Heart right ventricle (tissue), 16 donors: ENCODE measurements at places on chromosomes 6 and 20.
A peak's percentile ranks its signal among the peaks of the same experiment; 100 is the strongest.

DNA sequence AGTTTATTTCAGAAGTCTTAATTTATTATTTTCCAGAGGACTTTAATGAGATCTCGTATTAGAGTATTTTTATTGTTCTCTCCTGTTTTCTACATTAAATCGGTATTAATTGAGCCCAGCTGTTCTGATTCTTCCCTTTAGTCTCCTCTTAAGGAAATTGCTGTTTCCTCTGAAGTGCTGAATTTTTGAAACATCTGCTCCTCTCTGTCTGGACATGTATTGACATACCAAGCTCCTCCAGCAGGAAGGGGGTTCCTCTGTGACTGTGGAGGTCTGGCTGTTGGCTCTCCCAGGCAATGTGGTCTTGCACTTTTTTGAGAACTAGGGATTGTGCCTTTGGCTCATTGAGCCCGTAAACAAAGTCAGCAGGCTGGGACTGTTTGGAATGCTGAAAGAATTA is 74.9 kb downstream of the MAP3K4 start:
- DNase-seq, result no peak

- DNase-seq, result peak; percentile 23
Measured at GRCh38 chr6:75431379-75431778, 62.2 kb downstream of the FILIP1 start.

- DNase-seq, result no peak
Measured at GRCh38 chr6:169801396-169802160, 50.2 kb downstream of the ERMARD start.

GRCh38 chr6:154766288-154766687 is 33.1 kb downstream of the SCAF8 start:
- no peak for DNase-seq

DNA sequence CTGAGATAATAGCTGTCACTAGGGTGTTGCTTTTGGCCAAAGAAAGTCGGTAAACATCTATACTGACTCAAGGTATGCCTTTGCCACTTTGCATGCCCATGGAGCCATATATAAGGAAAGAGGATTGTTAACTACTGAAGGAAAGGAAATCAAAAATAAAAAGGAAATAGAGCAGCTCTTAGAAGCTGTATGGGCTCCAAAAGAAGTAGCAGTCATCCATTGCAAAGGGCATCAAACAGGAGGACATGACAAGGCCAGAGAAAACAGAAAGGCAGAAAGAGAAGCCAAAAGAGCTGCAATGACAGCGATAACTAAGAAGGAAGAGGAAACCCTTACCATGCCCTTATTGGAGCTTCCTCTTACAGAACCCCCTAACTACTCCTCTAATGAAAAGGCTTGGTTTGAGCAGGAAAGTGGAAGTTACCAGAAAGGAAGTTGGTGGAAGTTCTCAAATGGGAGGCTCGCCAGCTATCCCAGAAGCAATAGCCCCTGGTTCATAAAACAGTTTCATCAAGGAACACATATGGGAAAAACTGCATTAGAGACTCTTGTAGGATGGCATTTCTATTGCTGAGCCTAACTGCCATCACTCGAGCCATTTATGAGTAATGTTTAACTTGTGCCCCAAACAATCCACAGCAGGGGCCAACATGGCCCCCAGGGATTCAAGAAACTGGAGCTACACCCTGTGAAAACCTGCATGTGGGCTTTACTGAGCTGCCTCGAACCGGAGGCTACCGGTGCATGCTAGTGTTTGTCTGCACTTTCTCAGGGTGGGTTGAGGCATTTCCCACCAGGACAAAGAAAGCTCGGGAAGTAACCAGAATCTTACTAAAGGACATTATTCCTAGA is 7.0 kb downstream of the IL22RA2 start:
- no peak for DNase-seq

DNA sequence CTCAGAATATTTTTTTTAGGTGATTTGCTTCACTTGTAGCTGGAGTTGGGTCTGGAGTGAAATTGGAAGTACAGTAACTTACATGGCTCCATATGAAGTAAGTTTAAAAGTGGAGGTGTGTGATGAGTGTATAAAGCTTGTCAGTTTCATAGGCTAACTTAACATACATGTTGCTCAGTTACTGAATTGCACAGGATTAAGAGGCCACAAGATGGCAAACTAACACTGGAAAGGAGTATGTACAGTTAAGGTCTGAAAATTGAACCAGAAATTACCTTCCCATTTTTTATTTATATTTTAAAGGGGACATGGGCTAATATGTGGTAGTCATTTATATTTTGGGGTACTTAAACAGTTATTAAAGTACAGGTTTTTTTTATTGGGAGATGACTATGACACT is 45.3 kb upstream of the SMIM8 start:
- no peak for DNase-seq

DNA sequence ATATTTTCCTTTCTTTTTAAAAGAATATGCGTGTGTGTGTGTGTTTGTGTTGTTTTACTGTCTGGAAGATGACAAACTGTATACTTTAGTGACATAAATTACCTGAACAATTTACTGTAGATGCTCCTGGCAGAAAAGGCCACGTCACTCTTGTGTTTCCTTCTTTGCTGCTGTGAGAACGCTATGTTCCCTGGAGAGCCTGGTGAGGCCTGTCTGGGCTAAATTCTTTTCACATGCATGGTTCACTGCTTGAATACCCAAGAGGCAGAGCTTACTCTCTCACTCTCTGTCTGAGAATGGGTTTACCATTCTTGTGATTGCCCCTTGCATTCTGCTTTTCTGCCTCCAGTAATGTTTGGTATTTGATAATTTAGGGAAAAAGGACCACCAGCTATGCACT is 64.3 kb downstream of the EDN1 start:
- DNase-seq, result no peak

DNA sequence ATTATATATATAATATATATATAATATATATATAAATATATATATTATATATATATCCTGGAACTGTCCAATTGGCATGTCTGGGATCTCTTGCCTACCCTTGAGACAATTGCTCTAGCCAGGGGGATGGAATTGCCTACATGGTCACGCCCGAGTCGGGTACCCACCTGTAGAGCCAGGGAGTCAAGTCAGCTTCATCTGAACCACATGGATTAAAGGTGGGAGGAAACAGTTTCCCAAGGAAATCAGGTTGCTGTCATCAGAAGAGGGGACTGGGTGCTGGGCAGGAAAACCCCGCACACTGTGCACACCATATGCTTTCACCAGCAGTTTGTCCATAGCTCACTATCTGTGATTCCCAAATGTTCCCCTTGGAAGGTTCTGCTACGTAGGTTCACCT is 252.5 kb upstream of the NOX3 start:
- no peak for DNase-seq

- no peak for DNase-seq
Measured at GRCh38 chr6:104575536-104575935, 284.2 kb downstream of the HACE1 start.

DNA sequence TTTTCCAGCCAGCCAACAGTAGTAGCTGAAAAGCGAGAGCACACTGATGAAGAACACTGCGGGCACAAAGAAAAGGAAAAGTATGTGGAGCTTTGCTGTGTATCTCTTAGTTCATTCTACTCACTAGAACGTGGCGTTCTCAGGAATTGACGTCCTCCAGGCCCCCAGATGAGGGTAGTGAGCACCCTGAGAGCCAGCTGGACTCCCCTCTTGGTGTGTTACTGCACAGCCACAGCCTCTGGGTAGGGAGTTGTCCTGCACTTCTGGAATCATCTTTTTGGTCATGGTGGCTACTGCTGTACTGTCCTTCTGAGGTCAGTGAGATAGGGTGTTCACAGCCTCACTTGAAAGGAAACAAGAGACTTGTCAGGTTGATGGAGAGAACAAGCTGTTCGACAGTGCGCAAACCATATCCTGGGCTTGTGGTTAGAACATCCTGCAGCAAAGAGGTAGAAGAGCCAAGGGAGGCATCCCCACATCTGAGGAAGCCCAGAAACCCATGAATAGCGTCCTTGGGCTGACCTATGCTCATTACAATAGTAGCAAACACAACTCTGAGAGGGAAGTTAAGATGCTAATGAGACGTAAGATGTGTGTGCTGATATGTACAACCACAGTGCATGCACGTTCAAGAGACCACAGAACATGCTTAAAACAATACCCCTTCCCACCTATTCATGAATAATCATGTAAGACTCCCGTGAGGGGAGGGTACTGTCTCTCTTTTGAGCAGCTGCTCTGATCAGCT is 14.6 kb upstream of the HLA-F start:
- DNase-seq, result no peak

DNA sequence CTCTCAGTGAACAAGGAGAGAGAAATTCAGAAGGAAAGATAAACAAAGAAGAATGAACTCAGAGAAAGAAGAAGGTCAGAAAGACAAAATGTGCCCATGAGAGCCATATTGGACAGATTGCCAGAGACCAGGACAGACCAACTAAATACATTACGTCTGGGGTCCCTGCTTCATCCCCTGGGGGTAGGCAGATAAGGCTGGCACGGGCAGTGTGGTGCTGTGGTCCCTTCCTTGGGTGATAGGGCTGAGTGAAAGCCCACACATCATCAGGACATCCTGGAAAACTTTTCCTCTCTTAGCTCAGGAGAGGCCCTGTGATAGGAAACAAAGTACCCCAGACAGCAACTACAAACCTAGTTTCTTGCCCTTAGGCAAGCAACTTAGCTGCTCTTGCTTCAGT is 13.2 kb upstream of the ARMC12 start:
- no peak for DNase-seq

GRCh38 chr6:122652431-122652830 is 42.2 kb downstream of the PKIB start:
- no peak for DNase-seq

DNA sequence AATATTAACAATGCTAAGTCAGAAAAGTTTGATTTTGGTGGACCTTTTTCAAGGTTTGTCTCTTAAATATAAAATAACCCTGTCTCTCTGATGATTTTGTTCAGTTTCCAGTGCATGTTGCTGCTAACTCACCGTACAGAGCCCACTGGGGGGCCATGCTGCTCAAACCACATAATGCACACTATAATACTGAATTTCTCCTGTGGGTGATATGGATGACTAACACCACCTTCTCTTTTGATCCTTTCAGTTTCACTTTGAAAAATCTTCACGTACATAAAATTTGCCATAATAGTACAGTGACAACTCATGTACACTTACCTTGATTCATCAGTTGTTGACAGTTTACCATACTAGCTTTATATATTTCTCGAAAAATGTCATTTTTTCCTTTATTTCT is 506.6 kb upstream of the MAN1A1 start:
- no peak for DNase-seq

DNA sequence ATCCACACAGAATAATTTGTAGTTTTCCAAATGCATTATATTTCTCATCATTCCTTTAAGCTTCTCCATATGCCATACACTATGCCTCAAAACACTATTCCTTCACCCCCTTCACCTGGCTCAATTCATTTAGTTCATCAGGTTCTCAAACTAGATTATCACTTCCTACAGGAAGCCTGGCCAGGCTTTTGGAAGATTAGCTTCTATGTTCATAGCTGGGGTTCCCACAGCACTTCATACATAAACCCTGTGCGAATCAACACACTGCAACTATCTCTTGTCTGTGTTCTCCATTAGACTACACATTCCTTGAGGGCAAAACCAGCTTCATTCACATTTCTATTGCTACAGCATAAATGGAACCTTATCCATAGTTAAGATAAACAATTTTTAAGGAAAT is 40.5 kb upstream of the PLN start:
- DNase-seq, result no peak

GRCh38 chr20:46060301-46060881 is 29.4 kb downstream of the NCOA5 start:
- DNase-seq, result no peak

GRCh38 chr6:151585741-151586140 is 91.9 kb downstream of the CCDC170 start:
- DNase-seq, result no peak
